ENCODE measurements at places on chromosomes 2 and 18.

GRCh38 chr2:637804-638203, 39.4 kb downstream of the TMEM18 start:
- DNase-seq, result no peak

DNA sequence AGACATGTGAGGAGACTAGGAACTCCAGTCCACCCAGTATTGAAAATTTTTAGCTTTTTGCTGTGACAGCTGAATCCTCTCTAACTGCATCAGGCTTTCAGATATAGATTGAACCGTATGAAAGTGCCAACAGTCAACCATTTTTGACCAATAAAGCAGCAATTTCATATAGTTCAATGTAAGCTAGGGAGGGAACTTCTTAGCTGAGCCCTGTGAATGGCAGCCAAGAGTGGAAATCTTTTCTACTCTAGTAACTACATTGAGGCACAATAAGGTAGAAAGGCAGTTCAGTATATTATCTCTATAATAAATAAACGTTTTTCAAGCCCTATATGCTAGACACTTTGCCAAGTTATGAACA, 96.3 kb upstream of the TANK start:
- no peak for DNase-seq

DNA sequence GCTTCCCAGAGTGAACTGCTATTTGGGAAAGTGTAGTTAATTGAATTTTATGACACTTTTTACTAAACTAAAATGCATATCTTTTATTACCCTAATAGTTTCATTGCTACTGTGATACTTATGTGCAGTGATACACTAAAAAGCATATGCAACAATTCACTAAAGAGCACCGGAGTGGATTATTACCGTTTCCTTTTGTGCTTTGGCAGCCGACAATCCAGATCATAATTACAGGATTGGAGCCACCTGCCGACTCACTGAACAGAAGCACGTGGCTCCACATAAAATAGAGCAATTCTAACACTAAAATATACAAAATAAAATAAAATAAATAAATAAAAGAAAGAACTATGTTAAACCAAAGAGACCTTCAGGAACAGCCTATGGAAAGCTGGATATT, 583.4 kb downstream of the NRXN1 start:
- no peak for DNase-seq

DNA sequence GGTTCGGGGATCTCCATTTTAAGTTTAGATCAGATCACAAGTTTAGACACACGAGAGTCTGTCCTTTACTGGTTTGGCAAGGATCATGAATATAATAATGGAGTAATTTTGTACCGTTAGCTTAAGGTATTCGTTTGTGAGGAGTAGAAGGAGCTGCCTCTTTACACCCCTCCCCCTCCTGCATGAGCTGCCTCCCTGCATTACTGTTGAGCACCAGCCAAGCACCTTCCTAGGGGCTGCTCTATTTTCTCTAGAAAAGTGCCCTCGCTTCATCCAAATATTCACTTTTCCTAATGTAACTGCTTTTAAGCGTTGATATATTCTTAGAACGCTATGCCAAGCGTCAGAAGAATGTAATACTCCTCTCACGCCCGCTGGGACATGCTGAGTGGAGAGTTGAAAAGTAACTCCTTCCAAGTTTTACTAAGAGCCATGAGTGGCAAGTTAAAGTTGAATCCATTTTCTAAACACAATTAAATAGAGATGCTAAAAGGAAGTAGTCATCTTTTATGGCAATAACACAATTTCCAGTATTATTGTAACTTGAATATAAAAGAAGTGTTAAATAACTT, 25.4 kb upstream of the SCN7A start:
- DNase-seq, result no peak

- no peak for DNase-seq
Measured at GRCh38 chr2:100193291-100193710, 50.9 kb upstream of the AFF3 start.

DNA sequence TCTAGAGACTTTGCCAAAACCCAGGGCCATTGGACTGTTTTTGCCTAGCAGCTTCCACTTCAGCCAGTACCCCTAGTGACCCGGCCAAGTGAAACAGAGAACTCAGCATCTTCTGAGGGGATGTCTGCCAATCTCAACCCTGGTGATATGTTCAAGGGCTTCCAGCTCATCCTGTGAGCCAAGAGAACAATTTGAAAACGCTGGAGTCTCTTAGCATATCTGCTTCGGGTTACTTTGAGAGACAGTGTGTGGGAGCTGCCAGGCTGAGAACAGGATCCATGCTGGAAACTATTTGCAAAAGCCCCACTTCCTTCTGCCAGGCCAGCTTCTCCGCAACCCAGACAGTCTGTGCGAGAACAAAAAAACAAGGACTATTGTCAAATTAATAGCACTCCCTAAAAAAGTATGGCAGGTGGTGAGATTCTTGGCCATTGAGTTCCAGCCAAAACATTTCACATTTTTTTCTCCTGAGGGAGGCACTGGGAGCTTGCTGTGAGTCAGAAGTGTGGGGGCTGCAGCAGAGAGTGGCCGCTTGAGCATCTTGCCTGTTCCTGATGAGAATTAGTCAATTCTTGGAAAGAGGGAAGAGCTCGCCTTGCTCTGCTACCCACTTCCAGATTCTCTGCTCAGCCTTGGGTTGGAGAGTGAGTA, 395.6 kb upstream of the TRIB2 start:
- DNase-seq, result peak; percentile 80

DNA sequence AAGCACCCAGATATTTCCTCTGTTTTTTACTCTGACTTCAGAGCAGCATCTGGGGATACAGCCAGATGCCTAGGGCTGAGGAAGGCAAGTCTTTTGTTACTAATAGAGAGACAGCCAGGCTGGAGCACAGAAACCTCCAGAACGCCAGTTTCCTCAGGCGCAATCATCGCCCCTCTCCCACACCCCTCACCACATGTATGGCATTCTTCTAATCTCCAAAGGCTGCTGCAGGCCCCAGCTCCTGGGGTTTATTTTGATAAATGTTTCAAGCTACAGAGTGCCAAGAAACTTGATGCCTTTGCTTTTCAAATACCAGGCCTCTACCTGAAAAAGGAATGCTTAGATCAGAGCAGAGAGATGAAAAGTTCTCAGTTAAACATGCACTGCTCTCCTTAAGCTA, 283.6 kb downstream of the RBM43 start:
- DNase-seq, result no peak

DNA sequence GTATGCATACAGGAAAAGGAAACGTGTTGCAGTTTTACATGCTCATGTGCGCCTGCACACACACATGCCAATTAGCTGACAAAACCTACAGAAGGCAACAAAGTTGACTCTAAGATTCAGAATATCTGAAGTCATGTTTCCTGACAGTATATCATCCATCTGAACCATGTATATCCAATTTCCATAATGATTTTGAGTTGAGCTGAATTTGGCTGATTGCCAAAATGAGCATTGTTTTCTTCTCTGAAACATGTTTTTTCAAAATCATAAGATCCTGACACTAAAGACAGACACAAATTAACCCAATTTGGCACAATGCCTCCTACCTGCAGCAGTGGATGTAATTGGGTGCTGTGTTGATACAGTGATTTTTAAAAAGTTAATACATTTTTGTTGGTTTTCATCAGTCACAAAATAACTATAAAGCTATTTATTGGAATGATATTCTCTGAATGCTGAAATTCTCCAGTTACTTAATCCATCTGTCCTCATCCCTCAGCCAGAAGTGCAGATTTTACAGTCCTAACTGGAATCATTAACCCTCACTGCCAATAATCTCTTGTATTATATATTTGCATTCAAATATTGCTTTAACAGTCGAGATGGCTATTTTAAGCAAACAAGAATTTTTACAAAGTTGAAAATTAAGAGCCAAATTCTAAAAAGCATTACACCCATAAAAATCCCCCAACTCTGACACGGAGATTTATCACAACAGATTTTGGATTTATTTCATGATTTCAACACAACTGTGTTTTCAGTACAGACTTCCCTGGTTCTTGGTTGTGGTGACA, 161.7 kb upstream of the LMAN1 start:
- no peak for DNase-seq

GRCh38 chr18:6681331-6681875, 48.1 kb upstream of the ARHGAP28 start:
- DNase-seq, result no peak

DNA sequence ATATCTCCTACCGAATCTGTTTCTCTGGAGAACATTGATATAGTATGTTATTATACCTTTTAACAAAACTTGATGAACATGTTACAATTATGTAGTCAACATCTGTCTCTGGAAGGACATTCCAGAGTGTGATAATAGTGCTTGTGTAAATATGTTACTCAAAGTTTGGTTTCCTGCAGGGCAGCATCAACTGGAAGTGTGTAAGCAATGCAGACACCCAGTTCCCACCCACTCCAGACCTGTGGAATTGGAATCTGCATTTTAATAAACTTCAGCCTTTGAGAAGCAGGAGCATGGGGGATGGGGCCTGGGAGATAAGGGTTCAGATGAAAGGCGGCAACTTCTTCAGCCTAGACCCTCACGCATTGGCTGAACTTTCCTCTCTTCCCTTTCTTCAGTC, 398.9 kb downstream of the RND3 start:
- no peak for DNase-seq

GRCh38 chr2:141317986-141318385, 812.8 kb downstream of the LRP1B start:
- no peak for DNase-seq

DNA sequence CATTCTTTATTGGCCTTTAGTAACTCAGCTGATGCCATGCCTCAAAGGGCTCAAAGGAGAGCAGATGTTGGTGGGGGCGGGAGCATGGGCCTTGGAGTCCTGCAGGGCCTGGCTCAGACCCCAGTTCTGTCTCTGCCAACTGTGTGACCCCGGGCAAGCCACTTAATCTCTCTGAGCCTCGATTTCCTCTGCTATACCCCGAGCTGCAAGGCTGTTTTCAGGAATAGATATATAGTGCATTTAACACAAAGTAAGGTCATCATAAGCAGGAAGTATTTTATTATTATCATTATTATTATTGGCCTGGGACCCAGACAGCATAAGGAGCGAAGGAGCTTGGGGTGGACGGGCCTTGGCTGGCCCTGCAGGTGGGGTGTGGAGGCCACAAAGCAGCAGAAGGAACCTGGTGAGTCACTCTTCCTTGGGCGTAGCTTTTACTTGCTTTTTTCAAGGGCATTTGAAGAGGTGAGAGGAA, 162.7 kb downstream of the INHBB start:
- DNase-seq, result peak; percentile 31

- peak; percentile 40 for DNase-seq
Measured at GRCh38 chr2:164510895-164511294, 110.4 kb downstream of the GRB14 start.

- no peak for DNase-seq
Measured at GRCh38 chr2:75309596-75310463, 110.5 kb upstream of the TACR1 start.

GRCh38 chr2:161763153-161763552, 138.9 kb downstream of the SLC4A10 start:
- DNase-seq, result no peak

- no peak for DNase-seq
Measured at GRCh38 chr2:178829299-178829960, 22.2 kb upstream of the TTN start.

GRCh38 chr2:47373747-47374146, 29.2 kb upstream of the MSH2 start:
- DNase-seq, result no peak

GRCh38 chr2:63738019-63738418, 103.7 kb upstream of the UGP2 start:
- no peak for DNase-seq

DNA sequence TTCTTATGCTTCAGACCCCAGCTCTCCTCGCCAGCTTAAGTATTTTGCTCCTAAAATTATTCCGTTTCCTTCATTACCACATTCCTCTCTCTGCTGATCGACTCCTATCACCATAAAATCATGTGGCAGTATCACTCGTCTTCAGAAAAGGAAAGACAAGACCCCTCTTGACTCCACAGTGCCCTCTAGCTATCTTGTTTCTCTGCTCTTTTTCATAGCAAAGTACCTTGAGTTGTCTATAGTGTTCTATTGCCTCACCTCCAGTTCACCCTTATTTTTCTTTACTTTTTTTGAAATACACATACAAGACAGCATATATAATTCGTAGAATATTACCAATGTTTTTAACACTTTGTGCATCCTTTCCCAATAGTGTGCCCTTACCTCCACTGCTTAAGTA, 273.2 kb upstream of the SIX3 start:
- DNase-seq, result no peak

GRCh38 chr2:197191177-197191939, 119.2 kb downstream of the ANKRD44 start:
- no peak for DNase-seq

GRCh38 chr2:232770207-232770606, 6.2 kb downstream of the KCNJ13 start:
- DNase-seq, result no peak

DNA sequence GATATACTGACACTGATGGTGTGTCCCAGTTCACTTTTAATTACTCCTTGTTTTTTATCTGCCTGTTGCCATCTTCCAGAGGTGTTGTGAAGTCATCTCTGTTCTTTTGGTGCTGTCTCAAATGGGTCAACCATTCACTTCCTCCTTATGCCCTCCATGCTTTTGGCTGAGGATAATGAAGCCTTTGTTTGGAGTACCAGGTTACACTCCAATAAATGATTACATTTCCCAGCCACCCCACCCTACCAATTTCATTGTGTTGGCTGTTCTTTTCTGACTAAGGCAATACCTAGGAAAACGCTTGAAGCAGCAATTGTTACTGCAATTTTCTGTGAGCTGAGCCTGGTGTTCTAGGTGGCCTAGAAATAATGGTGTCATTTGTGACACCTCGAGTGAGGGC, 29.8 kb upstream of the ACTG2 start:
- DNase-seq, result no peak

GRCh38 chr2:145599756-145600155, 1079.8 kb upstream of the ZEB2 start:
- no peak for DNase-seq

GRCh38 chr2:24766609-24767008, 26.6 kb downstream of the PTRHD1 start:
- peak; percentile 41 for DNase-seq

DNA sequence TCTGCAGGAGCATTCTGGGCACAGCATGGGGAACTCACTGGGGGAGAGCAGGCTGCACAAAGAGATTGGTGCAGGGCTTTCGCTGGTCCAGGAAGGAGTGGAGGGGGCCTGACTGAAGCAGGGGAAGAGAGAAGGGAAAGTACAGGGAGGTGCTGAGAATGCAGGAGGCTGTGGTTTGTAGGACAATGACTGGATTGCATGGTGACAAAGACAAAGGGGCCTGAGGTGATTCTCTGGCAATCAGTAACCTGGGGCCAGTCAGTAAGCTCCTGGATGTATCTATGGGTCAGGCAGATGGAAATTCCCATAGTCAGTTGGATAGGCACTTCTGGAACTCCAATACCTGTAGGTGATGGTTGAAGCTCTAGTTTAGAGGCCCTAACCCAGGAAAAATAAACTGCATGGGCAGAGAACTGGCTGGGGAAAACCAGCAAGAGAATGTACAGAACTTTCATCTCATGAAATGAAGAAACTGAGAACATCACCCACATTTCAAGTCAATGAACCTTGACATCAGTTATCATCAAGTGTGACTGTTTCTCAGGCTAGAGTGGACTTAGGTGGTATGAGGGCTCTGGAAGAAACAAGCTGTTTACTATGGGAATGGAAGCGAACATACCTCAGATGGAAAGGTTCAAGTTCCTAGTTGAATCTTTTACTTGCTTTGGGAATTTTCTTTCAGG, 193.2 kb downstream of the TPGS2 start:
- DNase-seq, result no peak

All from left hindlimb (tissue), 1 donor.